ENCODE measurements at places on chromosomes 2 and 18. TPM values are rescaled to one million over a fixed set of nuclear protein-coding genes. Genes with fewer than 3 reads are reported as not detected.

ABHD3 gene
- 23.3 TPM for total RNA-seq

AKAIN1 gene
- total RNA-seq = not detected

AFTPH gene
- total RNA-seq = 61.8 TPM

STON1 gene
- total RNA-seq = 23.4 TPM

CDK15 gene
- 0.10 TPM for total RNA-seq

ASB18 gene
- total RNA-seq = not detected

MDH1B gene
- 3.3 TPM for total RNA-seq

SPEG gene
- 4.7 TPM for total RNA-seq

GRCh38 chr18:70234667-70235459 lies 29.4 kb upstream of the RTTN start:
- no peak for DNase-seq

DNA sequence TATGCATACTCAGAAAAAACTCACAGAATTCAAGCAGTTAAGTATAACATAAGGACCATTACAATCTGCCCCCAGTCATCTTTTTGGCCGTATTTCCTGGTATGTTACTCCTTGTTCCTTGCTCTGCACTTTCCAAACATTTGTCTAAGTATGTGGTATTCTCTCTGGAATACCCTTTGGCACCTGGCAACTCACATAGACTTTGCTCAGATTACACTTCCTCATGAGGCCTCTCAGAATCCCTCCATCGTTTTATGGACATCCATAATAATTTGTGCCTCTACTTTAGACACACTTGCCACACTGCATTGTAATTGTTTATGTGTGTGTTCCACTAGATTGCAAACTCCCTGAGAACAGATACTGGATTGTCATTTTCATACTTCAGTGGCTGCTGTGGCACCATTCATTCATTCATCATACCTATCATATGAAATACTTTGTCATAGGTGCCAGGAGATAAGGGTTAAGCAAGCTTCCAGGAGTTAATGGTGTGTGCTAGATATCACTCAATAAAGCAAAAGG lies 84.0 kb downstream of the HIBCH start:
- no peak for DNase-seq

DNA sequence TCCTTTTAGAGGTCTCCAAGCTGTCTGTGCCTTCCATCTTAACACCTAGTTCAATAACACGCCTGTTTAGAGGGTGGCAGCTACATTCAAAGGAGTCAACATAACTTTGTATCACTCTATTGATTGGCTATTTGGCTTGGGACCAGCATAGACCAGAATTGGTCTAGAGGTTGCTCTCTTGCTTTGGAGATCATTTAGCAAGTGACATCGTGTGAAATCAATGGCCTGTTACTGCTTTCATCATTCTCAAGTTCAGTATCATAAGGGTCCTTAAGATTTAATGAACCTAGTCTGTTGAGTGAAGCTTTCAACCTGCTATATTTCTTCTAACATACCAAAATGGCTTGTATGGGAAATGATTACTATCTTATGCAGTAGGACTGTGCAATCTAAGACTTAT lies 768.2 kb downstream of the NRXN1 start:
- DNase-seq = no peak

DNA sequence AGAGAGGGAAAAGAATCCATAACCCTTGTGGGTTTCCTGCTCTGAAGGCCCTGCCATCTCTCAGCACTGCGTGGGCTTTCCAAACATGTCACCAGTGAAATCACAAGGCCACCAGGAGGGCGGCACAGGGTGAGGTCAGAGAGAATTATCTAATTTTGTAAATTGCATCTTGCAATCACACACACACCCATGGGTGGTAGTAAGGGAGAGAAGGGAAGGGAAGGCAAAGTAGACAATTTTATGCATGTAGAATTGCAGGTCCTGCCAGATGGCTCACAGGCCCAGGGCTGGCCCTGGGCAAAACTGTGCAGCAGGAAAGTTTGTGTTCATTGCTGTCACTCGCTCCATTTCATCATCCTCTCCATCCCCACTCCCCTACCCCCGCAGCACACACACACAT lies 21.0 kb upstream of the ZBTB7C start:
- no peak for DNase-seq

DNA sequence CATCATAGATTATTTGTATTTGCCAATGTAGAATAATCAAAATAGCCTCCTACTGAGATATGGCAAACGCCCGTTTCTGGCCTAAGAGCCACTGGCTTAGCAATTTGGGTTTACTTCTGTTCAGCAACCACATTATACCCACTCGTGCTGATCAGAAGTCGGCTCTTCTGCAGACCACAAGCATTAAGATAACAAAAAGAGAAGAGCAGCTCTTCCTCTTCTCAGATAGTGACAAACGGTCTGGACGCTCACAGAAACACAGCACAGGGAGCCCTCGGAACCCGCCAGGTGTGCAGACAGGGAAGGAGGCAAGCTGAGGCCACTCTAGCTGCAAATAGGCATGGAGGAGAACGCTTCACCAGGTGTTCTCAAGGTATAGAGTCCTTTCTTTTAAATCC lies 164.0 kb downstream of the HDAC4 start:
- DNase-seq = no peak

DNA sequence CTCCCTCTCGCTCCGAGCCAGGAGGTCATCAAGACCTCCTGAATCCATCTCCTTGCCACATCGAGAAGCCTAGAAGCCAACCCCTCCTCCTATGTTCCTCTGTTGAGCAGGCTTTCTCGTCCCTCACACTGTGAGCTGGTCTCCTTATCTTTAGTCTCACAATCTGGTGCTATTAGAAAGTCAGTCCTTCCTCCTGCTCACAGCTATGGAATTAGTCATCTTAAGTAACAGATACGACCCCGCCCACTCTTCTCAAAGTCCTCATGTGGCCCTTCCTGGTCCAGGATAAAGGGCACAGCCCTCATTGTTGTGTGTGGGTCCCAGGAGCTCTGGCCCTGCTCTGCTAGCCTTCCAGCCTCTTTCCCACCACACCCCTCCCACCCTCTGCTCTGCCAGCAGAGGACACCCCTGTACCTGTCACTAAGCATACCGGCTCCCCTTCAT lies 41.4 kb upstream of the TRIB2 start:
- DNase-seq = no peak

- no peak for DNase-seq
Observed at GRCh38 chr18:22349317-22349898, 68.3 kb downstream of the CTAGE1 start.

DNA sequence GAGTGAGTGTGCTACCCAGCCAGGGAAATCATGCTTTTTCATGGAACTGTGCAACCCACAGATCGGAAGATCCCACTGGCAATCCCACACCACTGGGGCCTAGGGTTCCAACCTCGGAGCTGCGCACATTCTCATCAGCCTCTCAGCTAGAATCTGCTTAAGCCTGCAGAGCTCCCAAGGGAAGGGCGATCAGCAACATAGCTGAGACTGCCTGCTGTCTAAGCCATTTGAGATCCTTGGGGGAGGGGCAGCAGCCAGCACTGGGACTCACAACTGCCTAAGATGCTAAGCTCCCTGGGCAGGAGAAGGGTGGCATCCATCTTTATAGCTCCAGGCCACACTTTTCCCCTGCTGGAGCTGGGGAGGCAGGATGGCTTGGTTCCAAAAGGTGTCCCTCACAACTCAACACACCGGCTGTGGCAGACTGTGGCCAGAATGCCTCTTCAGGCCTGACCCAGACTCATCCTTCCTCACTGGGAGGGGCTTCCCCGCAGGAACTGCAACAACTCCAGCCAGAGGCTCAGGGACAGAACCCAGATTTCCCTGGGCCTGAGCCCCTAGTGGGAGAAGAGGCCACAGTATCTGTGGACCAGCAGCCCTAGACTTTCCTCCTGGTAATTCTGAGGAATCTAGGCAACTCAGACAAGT lies 1133.3 kb upstream of the PIK3C3 start:
- DNase-seq = no peak

DNA sequence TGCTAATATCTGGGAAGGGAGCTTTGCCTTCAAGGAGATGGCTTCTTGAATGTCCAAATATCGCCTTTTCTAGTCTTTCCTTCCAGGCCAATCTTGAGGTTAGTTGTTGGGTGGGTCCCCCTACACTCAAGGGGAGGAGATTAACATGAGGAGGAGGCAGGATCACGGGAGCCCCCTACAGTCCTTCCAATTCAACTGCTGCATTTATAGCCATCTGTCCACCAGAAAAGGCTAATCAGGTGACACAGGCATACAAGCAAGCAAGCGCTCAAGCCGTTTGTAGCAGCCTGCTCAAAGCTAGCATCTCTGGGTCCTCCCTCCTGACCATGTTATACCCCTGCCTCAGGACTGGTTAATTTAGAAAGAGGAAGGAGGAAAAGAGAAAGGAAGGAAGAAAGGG lies 87.6 kb downstream of the MRPS9 start:
- DNase-seq = no peak

- no peak for DNase-seq
Observed at GRCh38 chr2:119429225-119429981, 2.3 kb upstream of the TMEM37 start.

DNA sequence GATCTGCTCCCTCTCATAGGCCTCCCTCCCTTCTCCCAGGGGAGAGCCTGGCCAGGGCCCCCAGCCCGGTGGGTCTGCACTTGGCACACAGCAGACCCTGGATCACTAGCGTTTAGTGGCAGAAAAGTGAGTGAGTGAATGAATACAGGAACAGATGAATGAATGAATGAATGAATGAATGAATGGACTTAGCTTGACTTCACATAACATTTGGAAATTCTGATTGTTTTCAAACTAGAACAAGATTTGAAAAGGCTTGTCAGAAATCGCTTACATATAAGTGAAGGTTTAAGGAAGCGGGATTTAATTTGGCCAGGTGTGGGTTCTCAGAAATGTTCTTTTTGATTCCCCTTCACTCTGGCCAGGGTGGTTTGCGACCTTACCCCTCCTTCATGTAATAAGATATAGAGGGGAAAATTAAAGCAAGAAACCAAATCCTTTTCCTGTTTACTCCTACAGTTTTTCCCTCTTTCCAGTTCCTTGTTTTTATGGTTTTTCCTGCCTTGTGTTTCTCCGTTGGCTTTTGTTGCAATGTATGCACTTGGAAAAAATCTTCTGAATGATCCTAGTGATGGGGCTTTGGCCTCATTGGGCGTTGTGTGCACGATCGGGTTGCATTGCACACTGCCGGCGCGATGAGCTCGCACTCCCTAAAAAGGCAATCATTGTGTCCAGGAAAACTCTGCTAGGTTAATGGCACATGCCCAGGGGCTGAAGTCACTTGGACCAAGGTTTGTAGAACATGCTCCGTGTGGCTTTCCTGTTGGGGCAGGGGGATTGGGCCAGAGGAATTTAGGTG lies 16.4 kb downstream of the LRRFIP1 start:
- no peak for DNase-seq

- DNase-seq = no peak
Observed at GRCh38 chr2:52128081-52128480, 1096.1 kb upstream of the NRXN1 start.

GRCh38 chr2:219861307-219861706 lies 233.9 kb downstream of the SLC4A3 start:
- DNase-seq = no peak

- DNase-seq = no peak
Observed at GRCh38 chr18:26290385-26290784, 64.1 kb downstream of the TAF4B start.

- no peak for DNase-seq
Observed at GRCh38 chr2:182066400-182067087, 80.9 kb downstream of the PPP1R1C start.

GRCh38 chr18:2173486-2173885 lies 397.8 kb downstream of the METTL4 start:
- DNase-seq = no peak

DNA sequence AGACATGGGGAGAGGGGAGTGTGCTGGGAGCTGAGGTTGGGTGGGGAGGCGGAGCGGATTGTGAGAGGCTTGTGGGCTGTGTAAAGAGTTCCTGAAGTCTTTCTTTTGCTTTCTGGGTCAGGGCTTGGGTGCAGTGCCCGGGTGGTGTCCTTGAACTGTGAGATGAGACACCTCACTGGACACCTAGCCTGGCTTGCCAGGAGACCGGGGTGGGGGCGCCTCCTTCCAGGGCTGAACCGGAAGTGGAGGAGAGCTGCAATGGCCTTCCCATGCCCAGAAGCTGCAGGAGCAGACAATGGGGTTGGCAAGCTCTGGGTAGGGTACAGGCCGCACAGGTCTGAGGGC lies 4.3 kb downstream of the TMEM37 start:
- DNase-seq = no peak

- no peak for DNase-seq
Observed at GRCh38 chr2:121791290-121791689, 35.8 kb downstream of the TSN start.

GRCh38 chr2:189066037-189066436 lies 91.9 kb downstream of the COL3A1 start:
- DNase-seq = no peak

DNA sequence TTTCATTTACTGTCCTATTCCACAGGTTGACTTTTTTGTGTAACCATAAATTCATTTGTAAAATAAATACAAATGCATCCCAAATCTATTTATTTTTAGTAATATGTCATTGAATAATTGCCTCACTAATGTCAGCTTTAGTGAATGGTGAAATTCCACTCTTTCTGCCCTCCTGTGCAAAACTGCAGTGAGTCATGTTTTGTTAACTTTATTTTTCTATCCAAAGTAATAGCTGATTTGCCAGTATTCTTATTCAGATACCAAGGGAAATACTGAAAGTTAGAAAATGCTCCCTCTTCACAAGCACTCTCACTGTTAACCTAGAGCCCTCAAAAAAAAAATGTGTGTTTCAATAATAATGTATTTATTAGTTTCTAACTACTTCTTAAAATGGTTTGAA lies 322.8 kb downstream of the RIT2 start:
- no peak for DNase-seq

Data from upper lobe of left lung (tissue), 6 donors.